ENCODE measurements at places on chromosomes 3 and 15. TPM values are rescaled to one million over a fixed set of nuclear protein-coding genes. Genes with fewer than 3 reads are reported as not detected.

The ZNF774 gene
- 2.3 TPM for total RNA-seq

The STAG1 gene
- total RNA-seq = 23.4 TPM

DNA sequence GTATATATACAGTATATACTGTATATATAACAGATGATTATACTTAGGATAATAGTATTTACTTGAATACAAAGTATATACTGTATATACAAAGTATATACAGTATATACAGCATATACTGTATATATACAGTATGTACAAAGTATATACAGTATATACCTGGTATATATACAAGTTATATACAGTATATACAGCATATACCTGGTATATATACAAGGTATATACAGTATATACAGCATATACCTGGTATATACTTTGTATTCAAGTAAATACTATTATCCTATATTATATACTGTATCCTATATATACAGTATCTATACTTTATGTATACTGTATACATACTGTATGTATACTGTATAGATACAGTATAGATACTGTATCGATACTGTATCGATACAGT, 14.6 kb upstream of the CPOX start:
- no peak overlapping the region for H3K4me3 ChIP-seq
- no peaks in the 10 kb centered on the region for H3K27me3 ChIP-seq
- H3K36me3 ChIP-seq = no peaks in the 10 kb centered on the region
- no peak for DNase-seq
- H3K4me1 ChIP-seq = no peaks in the 10 kb centered on the region
- H3K27ac ChIP-seq = no peak overlapping the region

The FOXL2NB gene
- total RNA-seq = 7.9 TPM

DNA sequence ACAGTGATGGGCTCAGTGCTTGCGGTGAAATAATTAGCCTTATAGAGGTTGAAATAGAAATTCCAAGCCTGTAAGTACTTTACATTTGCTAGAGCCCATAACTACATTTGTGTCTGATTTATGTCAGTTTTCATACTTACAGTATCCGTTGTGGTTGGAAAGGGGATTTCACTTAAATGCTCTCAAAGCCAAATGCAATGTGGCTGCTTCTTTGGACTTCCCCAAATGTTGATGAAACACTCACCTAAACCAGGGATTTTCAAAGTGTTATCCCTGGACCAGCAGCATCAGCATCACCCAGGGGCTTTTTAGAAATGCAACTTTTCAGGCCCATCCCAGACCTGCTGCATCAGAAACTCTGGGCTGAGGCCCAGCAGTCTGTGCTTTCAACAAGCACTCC, 378.7 kb downstream of the MCTP2 start:
- no peaks in the 10 kb centered on the region for H3K27me3 ChIP-seq
- H3K36me3 ChIP-seq = no peaks in the 10 kb centered on the region
- no peak overlapping the region for H3K27ac ChIP-seq
- H3K4me1 ChIP-seq = no peaks in the 10 kb centered on the region
- no peak for DNase-seq
- H3K4me3 ChIP-seq = no peak overlapping the region

The GPR176 gene
- total RNA-seq = 198 TPM

DNA sequence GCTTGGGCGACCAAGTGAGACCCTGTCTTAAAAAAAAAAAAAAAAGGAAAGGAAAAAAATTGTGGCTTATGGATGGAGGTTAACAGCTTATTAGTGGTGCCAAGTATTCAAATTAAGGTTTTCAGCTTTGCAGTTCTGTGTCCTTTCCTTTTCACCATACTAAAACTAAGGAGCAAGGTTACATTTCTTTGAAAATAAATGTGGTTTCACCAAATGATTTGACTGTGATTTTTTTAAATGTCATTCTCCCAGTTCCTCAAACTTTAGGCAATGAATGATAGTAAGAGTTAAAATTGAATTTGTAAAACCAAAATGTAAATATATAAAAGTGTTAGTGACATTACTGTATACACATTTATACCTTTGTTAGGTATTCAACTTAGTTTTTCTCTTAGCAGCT, 9.6 kb downstream of the CHRNA5 start:
- no peak overlapping the region for H3K27ac ChIP-seq
- H3K27me3 ChIP-seq = no peaks in the 10 kb centered on the region
- H3K4me1 ChIP-seq = no peaks in the 10 kb centered on the region
- H3K4me3 ChIP-seq = no peak overlapping the region

The MAP3K13 gene
- total RNA-seq = 21.8 TPM

The SLC24A5 gene
- not detected for total RNA-seq

- peaks cover 3% of the 10 kb centered on the region for H3K4me1 ChIP-seq
- H3K4me3 ChIP-seq = peak overlapping the region; percentile 94
- DNase-seq = no peak
- H3K36me3 ChIP-seq = no peaks in the 10 kb centered on the region
- H3K27me3 ChIP-seq = no peaks in the 10 kb centered on the region
Observed at GRCh38 chr3:33438284-33438668, 1.9 kb downstream of the UBP1 start.
